ENCODE measurements at places on chromosomes 7 and 10.

DNA sequence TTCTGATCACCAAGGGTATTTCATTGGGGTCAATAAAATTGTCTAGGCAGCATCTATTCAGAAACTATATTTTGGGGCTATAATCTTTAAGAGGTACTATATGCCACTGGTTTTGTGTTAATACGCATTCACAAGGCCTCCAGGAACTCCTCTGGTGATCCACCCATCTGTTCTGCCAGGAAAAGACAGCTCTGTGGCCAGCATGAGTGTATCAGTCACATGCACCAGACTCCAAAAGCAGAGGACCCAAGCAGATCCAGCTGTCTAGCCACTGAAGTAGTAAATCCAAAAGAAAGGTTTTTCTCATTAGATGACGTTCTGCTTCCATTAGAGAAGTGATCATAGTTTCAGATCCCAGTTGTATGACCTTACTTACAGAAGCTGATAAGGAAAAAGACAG lies 199.6 kb upstream of the CELF2 start:
- no peak for DNase-seq

GRCh38 chr7:90968871-90969270 lies 295.4 kb upstream of the FZD1 start:
- no peak for DNase-seq

DNA sequence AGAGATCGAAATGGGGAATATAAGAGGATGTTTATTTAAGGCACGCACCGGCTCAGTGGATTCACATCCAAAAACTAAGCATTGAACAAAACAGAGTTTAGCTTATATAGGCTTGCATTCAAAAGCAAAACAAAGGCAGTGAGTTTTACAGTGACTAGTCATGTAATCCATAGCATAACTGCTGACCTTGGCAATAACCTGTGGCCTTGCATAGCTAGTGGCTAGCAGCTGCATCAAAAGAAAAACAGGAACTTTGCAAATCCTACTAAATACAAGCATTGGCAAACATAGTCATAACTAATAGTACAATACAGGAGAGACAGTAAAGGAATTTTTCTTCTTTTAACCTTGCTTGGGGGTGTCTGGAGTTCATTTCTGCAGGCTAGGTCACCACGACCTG lies 9.7 kb upstream of the ZNF485 start:
- DNase-seq = no peak

- peak; percentile 66 for DNase-seq
These were observed 30.2 kb upstream of the ABI1 start for GRCh38 chr10:26890956-26891355.

GRCh38 chr7:66257481-66257880 lies 52.3 kb downstream of the TPST1 start:
- DNase-seq = no peak

DNA sequence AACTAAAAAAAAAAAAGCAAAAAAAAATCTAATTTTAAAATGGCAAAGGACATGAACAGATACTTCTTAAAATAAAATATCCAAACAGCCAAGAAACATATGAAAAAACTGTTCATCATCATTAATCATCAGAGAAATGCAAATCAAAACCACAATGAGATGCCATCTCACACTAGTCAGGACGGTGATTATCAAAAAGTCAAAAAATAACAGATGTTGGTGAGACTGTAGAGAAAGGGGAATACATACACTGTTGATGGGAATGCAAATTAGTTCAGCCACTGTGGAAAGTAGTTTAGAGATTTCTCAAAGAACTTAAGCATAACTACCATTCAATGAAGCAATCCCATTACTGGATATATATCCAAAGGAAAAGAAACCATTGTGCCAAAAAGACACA lies 30.2 kb downstream of the COBL start:
- DNase-seq = no peak

GRCh38 chr10:31288962-31289361 lies 30.1 kb upstream of the ZEB1 start:
- DNase-seq = no peak

GRCh38 chr7:65953890-65954450 lies 28.0 kb downstream of the GUSB start:
- DNase-seq = no peak

DNA sequence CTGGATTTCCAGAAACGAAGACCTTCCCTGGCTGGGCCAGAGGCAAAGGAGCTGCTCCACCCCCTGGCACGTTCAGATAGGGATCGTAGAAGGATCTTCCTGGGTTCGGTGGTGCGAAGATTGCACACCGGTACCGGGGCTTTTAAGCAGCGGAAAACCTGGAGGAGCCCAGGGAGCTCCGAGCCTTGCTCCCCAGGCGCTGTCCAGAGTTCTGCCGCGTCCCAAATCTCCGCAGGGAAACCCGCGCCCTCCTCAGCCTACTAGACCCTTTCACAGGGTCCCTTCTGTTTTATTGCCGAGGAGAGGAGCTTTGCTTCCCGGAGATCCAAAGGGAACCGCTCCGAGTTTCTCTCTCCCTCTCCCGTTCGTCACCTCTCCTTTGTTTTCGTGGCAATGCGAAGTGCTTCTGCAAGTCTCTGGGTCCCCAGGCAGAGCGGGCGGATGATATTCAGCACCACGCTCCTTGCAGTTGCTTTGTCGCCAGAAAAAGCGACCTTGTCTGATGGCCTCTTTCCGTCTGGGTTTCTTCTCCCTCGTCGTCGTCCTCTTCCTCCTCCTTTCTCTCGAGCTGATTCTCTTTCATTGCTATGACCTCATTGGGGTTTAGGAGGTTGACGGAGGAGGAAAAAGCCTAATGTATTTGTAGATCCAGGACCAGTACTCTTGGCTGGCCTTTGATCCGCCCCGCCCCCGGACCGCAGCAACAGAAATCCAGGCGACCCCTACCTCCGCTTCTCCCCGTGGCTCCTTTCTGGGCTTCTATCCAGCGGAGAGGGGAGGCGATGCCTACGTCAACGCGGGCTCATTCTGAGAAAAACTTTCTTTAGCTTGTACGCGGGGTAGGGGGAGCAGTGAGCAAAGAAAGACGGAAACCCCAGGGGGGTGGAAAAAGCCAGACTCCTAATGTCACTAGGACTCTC lies at the start of gene TMEM196:
TSS of gene TMEM196 (minus strand) at position 777 of the 920 bp plus-strand sequence. CDS start 921 bp downstream, outside the sequence.
- no peak for DNase-seq

GRCh38 chr7:116421298-116421697 lies 78.2 kb upstream of the CAV2 start:
- DNase-seq = no peak

DNA sequence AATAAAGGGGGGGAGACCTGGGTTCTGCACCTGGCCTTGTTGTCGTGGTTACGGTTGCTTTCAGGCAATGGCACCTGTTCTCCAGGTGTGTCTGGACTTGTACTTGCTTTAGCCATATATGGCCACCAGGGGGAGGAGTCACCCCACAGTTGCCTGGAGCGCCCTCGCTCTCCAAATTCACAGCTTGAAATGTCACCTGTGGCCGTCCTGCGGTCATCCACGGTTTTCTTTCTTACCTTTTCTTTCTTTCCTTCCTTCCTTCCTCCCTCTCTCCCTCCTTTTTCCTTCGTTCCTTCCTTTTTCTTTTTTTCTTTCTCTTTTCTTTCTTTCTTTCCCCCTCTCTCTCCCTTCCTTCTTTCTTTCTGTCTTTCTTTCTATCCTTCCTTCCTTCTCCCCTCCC lies 157.2 kb upstream of the ZNF92 start:
- peak; percentile 74 for DNase-seq

DNA sequence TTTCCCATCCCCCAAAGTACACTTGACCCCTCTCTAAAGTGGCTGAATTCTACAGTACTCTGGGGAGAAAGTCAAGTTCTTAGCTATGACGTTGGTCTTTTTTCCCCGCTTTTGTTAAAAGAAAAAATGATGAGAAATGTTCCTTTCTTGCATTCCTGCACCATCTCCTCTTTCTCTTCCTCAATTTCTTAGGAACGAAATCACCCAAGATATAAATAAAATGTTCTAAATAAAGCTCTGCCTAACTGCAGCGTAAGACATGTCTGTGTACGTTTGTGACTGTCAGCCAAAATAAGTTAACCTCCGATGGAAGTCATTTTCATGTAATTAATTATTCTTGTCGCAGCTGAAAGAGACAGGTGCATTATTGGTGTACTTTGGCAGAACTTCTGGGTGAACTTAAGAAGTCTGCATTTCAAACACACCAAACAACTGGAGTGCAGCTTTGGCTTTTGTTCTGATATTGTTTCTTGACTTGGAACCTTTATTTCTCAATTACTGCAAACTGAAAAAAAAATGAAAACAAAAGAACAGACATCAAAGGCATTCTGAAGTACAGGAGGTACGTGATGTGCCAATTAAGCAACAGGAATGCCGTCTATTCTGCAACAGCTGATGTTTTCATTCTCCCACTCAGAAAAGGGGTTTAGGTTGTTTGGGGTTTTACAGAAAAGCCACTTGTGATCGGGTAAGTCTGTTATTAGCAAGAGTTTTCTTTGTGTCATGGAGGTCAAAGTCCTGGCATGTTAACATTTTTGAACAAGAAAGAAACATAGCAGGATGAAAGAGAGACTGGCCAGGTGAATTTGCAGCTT lies 82.4 kb upstream of the SDK1 start:
- no peak for DNase-seq

DNA sequence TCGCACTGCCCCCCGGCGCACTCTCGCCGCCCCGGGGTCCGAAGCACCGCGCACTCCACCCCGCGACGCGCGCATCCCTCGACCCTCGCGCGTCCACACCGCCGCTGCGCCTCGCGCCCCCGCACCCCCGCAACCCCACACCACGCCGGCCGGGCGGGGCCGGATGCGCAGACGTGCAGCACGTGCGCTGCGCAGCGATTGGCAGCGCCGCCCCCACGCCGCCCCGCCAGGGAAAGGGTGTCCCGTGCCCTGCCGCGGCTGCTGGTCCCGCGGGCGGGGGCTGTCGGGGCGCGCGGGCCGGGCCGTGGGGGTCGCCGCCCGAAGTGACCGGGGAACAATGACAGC lies 53.7 kb upstream of the KDM7A start:
- DNase-seq = peak; percentile 79

DNA sequence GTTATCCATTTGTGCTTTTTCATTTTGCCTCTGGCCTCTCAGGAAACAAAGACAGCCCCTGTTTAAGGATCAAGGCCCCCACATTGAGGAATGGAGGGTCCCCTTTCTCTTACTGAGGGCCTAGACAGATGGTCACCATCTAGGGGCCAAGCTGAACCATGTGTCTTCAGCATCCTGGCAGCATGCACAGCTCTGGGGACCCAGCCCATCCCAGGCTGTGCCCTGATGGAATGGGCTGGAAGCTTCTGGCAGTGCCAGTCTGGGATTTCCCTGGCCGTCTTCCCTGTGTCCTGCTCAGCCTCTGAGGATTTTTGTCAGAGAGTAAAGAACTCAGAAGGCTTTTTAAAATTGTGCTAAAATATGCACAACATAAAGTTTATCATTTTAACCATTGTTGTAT lies 116.8 kb downstream of the ITIH5 start:
- DNase-seq = no peak

- DNase-seq = no peak
These were observed 86.8 kb downstream of the ANKRD7 start for GRCh38 chr7:118311121-118311836.

GRCh38 chr10:72086466-72087391 lies 1.6 kb downstream of the SPOCK2 start:
- DNase-seq = peak; percentile 82

- DNase-seq = no peak
These were observed 18.0 kb upstream of the DLG5 start for GRCh38 chr10:77944519-77944918.

GRCh38 chr7:81075150-81075549 lies 156.3 kb upstream of the SEMA3C start:
- no peak for DNase-seq

- no peak for DNase-seq
These were observed 61.9 kb upstream of the SAMD8 start for GRCh38 chr10:75049316-75050148.

- no peak for DNase-seq
These were observed 52.4 kb downstream of the ABCB1 start for GRCh38 chr7:87548123-87548919.

GRCh38 chr7:134510646-134511045 lies 16.7 kb upstream of the AKR1B10 start:
- DNase-seq = no peak

- no peak for DNase-seq
These were observed 100.5 kb downstream of the ADRA2A start for GRCh38 chr10:111177379-111177778.

GRCh38 chr7:104979167-104979841 lies 34.7 kb upstream of the KMT2E start:
- DNase-seq = peak; percentile 18

DNA sequence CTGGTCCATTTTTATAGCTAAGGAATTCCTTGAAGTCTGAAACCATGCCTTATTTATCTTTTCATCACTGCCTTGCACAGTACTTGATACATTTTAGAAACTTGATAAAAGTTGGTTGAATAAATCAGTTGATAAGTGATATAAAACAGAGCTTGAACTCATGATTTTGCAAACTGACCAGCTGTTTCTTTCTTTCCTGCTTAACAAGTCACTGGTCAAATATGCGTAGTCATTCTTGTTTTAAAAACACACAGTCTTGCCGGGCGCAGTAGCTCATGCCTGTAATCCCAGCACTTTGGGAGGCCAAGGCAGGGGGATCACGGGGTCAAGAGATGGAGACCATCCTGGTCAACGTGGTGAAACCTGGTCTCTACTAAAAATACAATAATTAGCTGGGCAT lies 6.3 kb downstream of the TPST1 start:
- DNase-seq = no peak

DNA sequence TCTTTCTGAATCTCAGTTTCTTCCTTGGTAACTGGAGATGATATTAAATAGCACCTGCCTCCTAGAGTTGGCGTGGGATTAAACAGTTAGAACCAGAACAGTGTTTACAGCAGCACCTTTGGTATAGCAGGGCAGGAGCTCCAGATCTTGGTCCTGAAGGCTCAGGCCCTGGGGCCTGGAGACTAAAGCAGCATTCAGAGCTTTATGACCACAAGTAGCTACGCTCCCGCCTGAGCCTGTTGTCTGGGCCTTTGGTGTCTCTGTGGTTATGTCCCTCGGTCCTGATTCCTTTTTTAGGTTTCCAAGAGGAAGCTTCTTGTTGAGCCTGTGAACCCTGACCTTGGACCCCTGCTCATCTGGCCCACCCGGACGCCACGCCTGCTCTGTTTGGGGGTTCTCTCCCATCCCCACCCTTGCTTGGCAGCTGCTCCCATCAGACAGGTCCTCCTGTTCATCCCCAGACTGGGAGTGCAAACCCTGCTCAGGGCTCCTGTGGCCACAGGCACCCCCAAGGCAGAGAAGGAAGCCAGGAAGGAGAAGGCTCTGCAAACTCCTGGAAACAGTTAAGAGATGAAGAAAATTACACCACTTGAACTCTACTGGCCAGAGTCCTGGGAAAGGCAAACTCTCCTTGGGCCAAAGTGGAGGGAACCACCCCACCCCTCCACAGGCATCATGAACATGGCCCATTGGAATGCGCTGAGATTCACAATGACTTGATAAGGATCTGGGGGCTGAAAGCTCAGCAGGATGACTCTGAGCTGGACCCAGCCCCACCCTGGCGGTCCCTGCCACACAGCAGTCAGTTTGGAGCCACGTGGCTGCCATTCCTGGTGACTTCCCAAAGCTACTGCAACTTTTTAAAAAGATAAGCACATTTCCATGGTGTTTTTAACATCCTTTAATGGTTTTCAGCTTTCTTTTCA lies 50.1 kb upstream of the TMEM72 start:
- no peak for DNase-seq
